Brain pericyte (primary cell): ENCODE measurements at places on chromosomes 12 and 14.

DNA sequence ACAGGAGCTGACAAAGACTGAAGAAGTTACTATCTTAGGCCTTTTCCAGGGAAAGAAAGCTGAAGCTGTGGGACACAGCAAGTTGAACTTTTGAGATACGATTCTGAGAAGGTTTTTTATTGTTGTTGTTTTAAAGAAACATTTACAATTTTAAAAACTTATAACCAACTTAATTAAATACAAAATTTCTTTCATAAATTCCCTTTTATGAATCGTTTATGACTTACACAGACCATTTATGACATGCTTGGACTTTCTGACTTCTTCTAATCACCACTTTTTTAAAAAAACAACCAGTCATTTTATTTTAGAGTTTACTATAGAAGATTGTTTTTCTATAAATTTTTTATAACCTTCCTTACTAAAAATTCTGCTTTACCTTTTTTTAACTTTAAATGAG is 68.7 kb downstream of the DHRS2 start:
- DNase-seq = no peak

DNA sequence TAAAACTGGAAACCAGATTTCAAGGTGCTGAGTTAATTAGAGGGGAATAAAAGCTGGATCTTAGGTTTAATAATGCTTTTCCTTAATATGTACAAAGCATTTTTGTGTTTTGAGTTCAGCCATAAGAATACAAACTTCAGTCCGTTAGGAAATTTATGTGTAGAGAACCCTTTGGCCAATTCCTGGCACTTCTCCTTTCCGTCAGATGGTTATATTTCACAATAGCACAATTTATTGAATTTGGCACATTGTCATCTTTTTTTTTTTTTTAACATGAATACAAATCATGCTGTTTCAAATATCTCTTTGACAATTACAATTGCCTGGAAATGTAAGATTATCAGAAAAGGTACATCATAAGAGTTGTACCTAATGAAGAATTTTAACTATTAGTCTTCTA is 56.2 kb upstream of the DDHD1 start:
- DNase-seq = no peak

DNA sequence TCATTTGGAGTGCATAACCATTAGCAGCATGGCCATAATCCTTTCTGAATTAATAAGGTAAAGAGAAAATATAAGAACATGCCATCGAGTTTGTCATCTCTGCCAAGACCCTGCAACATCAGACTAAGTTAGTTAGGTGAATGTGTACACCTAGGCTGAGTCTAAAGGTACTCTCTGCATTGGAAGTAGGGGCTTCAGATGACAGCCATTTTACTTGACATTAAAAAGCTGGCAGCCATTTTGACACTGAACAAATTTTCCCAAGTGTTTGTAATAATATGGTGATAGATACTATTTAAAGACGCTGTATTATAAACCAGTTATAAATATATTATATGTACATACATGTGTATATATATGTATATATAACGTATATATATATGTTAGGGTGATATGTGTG is 79.0 kb downstream of the SUDS3 start:
- no peak for DNase-seq

DNA sequence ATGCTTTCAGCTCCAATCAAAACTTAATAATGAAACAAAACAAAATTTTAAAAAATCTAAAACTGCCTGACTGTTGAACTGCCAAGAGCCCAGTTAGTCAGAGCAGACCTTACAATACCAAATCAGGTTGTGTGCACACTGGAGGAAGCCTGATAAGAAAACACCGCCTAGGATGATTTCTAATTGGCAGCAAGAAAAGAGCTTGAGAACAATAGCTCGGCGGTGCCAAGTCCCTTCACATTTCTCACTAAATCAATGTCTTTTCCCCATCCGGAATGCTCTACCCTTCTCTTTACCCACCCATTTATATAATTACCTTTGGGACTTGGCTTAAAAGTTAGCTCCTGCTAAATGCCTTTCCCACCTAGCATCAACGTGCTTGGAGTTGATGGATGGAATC is 256.7 kb downstream of the C12orf75 start:
- no peak for DNase-seq

DNA sequence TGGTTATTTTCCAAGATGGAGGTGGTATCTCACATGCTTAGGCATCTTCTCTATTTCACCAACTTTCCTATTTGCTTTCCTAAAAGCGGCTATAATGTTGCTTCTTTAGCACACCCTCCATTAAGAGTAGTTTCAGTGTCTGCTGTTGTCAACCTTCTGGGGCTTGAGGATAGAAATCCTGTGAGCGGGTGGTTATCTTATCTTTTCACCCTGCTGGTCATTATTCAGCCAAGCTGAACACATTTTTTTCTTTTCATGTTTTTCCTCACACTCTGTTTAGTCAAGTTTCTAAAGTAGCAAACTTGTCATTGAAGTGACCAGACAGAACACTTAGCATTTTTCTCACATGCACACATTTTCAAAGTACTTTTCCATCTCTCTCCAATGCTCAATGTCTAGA is 104.5 kb downstream of the SLC8A3 start:
- DNase-seq = no peak

DNA sequence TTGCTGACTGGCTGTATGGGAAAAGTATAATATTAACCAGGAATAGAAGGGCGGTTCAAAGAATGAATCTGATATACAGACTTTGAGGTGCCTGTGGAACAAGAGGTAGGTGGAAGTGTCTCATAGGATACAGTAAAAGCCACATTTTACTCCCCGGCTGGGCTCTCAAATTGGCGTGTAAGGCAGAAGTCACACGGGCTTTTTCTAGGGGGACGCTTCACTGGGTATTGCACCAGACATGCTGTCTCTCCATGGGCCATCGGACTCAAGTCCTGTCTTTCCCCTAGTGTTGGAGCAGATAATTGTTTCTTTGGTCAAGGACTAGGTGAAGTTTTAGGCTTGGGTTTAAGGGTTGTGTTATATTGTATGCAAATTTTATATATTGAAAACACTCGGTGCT is 9.1 kb downstream of the TMCC3 start:
- no peak for DNase-seq

GRCh38 chr12:128811806-128812205 is 12.0 kb downstream of the SLC15A4 start:
- no peak for DNase-seq

- DNase-seq = no peak
Measured at GRCh38 chr12:11741434-11742092, 92.1 kb downstream of the ETV6 start.

DNA sequence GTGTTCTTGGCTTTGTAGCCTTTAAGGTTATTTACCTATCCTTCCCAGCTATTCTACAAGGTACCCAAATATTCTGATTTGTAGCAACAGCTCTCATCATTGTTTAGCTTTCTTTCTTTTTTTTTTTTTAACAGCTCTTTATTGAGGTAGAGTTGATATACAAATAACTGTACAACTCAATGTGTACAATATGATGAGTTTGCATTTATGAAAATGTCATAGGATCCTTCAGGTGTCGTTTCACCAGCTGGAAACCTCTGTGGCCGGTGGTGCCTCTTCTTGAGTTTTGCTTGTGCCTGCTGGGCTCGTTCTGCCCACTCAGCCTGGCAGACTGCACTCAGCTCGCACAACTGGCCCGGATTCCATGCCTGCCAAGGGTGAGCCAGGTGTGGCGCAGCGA is 26.9 kb upstream of the TBPL2 start:
- DNase-seq = no peak

GRCh38 chr14:67653651-67654280 is 20.7 kb downstream of the VTI1B start:
- no peak for DNase-seq

GRCh38 chr14:88005978-88006851 is 1.3 kb downstream of the GPR65 start:
- no peak for DNase-seq

GRCh38 chr14:89391123-89391522 is 25.9 kb downstream of the FOXN3 start:
- no peak for DNase-seq

GRCh38 chr12:113424915-113425823 is 3.0 kb downstream of the SDSL start:
- DNase-seq = no peak

- DNase-seq = no peak
Measured at GRCh38 chr14:27049701-27050100, 451.9 kb upstream of the NOVA1 start.

DNA sequence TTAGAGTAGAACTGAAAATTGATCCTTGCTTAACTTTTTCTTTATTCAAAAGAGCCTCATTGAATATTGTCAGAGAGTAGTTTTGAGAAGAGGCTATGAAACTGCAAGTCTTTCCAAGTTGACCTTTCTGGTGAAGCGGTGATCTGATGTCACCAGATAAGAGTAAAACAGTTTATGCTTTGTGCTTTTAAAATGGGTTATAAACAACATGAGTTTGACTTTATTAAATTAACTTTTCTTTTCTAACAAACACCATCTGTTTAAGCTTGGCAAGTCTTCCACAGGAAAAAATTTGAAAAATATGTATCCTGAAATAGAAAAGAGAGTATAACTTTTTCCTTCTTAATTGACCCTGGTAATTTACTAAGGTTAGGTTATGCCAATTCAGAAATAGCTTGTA is 408.7 kb upstream of the NOVA1 start:
- no peak for DNase-seq

- DNase-seq = no peak
Measured at GRCh38 chr12:67415473-67415872, 146.3 kb downstream of the CAND1 start.

DNA sequence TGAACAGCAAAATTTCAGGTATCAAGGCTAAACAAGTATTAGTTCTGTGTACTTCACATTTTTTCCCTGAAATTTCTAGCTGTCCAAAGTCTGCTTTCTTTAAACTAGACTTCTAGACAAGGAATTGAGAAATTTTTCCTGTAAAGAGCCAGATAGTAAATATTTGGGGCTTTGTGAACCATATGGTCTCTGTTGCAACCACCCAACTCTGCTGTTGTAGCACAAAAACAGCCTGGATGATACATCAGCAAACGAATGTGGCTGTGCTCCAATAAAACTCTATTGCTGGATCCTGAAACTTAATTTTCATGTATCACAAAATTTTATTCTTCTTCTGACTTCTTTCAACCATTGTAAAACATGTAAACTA is 96.0 kb upstream of the SLC38A4 start:
- DNase-seq = no peak

GRCh38 chr14:24851837-24852236 is 198.1 kb downstream of the STXBP6 start:
- DNase-seq = no peak

DNA sequence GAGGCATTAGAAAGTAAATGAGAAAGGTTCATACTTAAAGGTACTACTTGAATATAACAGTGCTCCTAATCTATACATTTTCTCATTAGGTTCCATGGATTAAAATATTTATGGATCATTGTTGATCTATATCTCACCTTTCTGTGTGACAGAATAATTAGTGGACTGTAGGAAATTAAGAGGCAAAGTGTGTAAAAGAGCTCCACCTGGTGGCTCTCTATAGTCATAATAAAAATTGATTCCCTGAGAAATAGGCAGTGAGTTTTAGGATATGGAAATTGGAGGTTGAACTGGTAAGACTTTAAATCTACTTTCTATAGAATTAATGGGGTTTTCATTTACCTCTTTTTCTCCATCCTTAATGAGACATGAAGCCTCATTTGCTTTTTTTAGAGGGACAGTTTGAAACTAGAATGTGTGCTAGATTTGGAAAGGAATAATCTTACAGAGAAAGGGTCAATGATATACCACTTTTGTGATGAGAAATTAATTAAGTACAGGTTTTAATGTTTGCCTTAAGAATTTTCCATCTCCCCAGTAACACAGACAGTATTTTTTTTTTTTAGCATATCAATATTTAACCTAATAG is 11.8 kb upstream of the DERA start:
- DNase-seq = no peak
